ENCODE measurements at places on chromosomes 5 and 9.

DNA sequence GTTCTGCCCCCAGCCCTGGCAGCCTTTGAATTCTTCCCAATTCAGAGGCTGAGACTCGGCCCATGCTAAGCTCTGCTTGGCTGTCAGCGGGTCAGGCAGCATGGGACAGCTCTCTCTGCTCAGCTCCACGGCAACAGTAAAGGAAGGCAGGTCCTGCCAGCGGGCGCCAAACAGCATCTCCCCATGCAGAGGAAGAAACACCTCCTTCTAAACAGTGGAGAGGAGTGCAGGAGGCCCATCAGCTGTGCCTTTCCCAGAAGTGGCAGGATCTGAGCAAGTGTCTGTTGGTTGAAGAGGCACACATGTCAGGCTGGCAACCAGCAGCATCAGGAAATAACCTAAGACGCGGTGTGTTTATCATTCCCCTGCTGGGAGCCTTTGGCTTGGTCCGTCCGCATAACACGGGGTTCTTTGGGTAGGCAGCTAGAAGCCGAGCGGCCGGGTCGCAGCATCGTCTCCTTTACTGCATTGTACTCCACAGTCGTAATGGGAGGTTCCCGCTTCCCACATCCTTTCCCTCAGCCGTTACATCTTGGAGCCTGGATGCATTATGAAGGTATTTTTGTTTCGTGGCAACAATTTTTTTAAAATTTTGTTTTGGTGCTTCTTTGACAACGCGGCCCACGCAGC lies 42.7 kb upstream of the NCS1 start:
- DNase-seq = no peak

DNA sequence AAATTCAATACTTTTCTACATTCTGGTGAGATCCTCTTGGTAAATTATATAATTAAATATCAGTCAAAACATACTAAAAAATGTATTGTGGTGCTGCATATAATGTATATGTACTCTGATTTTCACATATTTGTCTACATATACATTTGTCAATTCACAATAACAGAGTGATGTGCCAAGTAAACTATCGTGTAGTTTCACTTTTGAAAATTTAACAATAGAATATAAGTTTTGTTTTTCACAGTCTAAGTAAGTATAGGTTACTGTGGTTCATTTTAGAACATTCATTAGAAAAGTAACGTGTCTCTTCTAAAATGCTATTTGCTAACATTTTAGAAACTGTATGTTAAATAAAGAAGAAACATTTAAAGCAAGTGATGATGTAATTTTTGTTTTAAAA lies 73.6 kb downstream of the NR3C1 start:
- DNase-seq = no peak

DNA sequence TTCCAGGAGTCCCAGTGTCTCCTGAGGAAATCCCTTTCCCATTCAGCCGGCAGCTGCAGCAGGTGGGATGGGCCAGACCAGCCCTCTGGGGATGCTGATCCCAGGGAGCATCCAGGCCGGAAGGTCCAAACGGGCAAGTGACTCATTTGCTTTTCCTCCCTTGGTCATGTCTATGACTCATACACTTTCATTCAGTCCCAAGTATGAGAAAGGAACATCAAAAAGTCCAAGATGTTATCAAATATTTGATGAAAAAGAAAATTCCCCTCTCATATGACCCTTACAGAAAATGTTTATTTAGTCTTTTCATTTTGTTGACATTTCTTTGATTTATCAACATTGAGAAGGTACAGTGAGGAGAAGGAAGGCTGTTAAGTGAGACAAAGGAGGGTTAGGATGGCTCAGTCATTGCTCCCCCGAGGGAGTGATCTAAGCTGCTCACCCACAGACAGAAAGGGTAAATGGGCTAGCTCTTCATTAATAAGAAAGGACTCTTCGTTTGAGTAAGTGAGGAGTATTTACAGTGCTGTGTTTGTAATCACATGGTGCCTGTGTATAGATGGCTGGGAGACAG lies 117.6 kb upstream of the ANKRD55 start:
- no peak for DNase-seq

DNA sequence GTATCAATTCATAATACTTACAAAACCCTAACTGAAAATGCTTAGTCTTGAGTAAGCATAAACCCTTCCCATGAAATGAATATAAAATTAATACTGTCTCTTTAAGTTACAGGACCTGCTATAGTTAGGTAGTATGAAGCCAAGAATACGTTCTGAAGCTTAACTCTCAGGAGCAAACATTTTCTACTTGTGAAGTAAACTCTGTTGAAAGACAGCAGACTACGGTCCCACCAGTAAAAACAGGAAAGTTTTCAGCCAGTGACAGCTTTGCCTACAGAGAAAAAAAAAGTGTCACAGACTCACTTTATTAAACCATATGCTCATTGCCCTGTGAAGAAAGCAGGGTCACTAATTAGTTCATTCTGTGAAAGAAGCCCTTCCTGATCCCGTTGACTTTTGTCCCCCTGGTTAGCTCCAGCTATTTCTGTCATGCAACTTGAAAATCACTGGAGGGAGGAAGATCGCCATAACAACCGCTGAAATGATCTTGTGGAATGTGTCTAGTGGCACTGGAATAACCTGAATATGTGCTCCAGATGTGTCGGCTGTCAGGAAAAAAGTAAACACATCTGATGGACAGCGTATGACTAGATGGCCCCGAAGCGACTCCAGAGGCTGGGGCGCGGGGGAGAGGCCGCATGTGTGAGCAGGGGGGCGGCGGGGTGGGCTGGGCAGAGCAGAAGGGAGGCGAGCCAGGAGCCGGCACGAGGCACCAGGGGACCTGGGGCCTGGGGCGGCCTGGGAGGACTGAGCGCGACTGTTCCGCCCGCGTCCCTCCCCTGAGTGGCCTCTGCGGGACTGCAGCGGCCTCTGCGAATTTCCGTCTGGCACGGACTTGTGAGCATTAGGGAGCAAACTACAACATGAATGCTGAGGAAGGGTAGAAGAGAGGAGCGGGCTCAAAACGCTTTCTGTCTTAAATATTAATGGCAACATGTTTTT lies 41.9 kb downstream of the BNC2 start:
- DNase-seq = no peak

- no peak for DNase-seq
Observed at GRCh38 chr9:36939655-36940499, 94.2 kb downstream of the PAX5 start.

DNA sequence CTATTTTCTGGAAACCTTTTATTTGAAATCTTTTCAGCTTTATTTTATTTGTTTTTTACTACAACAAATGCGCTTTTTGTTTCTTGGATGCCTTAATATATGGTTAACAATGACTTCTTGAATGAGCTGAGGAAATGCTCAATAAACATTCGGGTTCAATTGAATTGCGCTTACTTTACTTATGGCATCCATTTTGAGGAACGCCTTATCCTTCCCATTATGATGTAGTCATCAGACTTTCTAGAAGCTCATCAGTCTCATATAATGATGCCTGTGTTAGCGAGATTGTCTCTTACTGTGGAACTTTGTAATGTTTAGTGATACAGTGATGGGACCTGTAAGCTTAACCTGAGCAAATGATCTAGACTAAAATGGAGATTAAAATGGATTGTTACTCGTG lies 916 bp downstream of the SHLD3 start:
- no peak for DNase-seq

GRCh38 chr5:113989278-113989912 lies 372.5 kb upstream of the KCNN2 start:
- DNase-seq = no peak

DNA sequence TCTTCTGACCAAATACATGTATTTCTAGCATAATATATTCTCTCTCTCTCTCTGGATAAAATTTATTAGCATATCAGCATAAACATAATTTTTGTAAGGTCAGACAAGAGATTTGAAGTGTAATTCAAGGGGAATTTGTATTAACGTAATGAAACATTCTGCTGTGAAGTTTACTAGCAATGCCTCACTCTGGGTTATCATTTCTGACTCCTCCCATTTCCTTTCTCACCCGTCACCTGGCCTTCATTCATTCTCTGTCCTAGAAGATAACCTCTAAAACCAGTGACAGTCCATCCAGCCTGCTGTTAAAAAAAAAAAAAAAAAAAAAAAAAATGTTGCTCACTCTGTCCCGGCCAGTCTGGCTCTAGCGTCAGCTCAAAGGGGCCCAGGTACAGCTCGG lies 27.1 kb downstream of the GRAMD2B start:
- peak; percentile 3 for DNase-seq

- no peak for DNase-seq
Observed at GRCh38 chr9:121943463-121943862, 149.6 kb downstream of the TTLL11 start.

DNA sequence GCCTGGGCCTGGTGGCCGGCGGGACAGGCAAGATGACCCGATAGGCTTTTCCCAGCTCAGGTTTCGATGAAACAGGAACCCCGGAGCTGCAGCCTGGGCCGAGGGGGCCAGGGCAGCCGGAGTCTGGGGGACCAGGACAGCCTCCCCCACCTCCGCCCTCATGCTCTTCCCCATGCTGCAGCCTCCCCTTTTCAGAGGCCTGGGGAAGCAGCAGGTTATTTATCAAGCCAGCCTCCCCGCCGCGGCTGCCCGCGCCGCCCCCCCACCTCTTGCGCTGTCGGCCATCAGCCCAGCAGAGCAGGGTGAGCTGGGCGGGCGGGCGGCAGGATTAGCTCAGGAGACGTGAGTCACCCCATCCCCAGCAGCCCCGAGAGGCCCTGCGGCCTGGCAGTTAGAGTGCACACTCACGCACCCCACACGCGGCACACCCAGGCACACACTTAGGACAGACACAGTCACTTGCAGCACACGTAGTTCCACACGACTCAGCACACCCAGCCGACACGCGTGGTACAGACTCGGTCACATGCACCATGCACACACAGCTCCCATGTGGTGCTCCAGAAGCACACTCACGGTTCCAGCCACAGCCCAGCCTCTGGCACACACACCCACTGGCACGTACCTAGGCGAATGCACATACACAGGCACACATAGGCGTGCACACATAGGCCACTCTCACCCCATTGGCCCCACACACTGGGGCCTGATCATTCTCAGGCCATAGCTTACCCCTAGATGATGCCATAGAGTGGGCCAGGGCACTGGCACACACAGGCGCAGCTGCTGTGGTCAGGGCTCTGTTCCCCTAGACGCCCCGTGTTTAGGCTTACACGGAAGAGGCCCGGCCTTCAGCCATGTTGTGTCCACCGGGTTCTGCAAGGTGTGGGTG lies 13.0 kb downstream of the CXXC5 start:
- no peak for DNase-seq

DNA sequence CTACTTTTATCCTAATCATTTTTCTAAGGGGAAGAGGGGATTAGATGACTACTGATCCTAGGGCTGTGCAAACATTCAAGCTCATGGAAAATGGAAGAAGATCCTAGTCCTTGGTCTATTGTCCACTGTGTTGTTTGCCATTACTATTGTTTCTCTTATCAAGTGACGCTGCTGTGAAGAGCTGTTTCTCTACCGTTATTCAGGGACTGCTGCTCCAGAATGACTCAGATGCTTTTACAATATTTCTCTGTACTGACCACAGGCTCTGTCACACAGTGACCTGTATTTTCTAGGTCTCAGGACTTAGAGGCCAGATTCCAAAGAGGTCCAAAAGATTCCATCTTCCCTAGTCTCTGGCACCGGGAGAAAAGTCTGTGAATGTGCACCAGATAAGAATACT lies 159.5 kb upstream of the CHD1 start:
- DNase-seq = no peak

DNA sequence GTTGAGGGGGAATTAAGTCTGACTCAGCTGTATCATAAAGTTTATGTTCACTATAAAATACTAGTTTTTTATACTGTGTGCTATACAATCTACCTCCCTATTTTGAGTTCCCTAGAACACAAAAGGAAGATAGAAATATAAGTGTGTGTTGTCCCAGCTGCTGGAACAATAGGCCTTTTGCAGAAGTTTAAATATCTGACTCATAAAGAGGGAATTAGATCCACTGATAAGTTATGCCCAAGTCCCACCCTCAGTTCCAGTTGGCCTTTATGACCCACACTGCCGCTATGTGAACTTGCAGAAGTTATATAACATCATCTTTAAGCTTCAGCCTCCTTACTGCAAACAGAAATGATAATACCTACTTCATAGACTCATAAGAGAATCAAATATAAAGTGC lies 88.5 kb upstream of the DAB2 start:
- no peak for DNase-seq

DNA sequence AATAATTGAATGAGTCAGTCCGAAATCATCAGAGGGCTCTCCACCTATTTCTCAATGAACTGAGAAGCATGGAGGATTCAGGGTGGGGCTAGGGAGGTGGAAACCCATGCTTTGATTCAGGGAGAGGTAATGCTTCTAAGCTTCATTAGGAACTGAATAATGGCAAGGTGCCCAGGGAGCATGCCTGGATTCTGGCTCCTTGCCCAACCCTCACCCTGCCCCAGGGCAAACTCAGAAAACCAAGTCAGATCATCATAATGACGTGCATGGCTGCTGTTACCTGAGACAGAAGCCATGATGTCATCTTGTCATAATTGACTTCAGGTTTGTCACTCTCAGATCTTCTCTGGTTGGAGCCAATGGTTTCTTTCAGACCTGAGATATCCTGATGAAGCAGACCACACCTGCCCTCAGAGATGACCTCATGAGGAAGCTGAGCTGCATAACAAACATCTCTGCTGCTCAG lies 199.6 kb downstream of the SYK start:
- no peak for DNase-seq

DNA sequence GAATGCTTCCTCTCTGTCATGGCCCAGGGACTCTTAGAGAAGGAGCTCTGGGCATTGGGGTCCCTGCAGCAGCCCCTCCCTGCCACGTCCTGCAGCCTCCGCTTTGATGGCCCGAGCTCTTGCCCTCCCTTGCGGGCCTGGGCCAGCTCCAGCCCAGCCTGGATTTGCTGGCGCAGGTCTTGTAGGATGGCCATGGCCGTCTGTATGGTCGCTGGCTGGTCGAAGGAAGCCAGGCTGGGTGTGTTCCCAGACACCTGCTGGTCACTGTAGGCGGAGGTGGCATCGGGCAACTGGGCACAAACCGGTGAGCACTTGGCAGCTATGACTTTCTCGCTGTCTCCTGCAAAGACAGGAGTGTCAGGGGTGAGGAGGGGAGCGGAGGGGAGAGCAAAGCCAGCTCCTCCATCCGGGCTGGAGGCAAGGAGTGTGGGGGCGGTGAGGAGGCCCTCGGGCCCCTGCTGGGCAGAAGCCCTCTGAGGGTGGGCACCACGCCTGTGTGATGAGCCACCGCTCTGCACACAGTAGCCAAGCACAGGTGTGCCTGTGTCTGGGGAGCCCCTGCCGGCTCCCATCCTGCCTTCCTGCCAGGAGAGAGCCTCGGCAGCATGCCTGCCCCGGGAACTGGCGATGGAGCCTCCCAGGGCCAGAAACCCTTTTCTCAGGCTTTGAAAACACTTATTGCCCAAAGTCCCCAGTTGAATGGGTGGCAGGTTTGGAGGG lies 12.4 kb downstream of the CCDC187 start:
- no peak for DNase-seq

- DNase-seq = no peak
Observed at GRCh38 chr9:129172816-129173215, 5.2 kb downstream of the IER5L start.

- DNase-seq = peak; percentile 48
Observed at GRCh38 chr5:52469420-52469819, 318.3 kb upstream of the ITGA1 start.

GRCh38 chr5:9619331-9620092 lies 10.6 kb downstream of the TAS2R1 start:
- no peak for DNase-seq

Measured in CD8-positive, alpha-beta memory T cell (primary cell).